ENCODE measurements at places on chromosomes 1 and 21. TPM values are rescaled to one million over a fixed set of nuclear protein-coding genes. Genes with fewer than 3 reads are reported as not detected.

- DNase-seq = no peak
These were observed 31.0 kb upstream of the MTMR11 start for GRCh38 chr1:149967646-149968045.

DNA sequence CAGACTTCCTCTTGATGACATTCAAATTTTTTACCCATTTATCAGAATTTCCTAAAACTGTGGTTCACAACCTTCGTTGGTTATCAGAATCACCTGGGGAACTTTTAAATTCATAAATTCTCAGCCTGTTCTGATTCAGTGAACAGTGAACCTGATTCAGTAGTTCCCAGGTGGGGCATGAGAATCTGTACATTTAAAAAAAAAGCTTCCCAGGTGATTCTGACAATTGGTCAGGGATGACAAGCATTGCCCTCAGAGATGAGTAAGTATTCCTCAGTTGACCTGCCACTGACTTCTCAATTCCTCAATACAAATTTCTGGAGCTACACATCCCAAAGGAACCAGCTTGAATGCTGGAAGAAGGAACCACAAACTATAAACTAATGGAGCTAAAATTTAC is 23.5 kb upstream of the CR2 start:
- DNase-seq = no peak

- DNase-seq = no peak
These were observed 206.5 kb downstream of the NRIP1 start for GRCh38 chr21:14858311-14858710.

- DNase-seq = no peak
These were observed 200.8 kb upstream of the ST6GALNAC5 start for GRCh38 chr1:76666499-76666898.

DNA sequence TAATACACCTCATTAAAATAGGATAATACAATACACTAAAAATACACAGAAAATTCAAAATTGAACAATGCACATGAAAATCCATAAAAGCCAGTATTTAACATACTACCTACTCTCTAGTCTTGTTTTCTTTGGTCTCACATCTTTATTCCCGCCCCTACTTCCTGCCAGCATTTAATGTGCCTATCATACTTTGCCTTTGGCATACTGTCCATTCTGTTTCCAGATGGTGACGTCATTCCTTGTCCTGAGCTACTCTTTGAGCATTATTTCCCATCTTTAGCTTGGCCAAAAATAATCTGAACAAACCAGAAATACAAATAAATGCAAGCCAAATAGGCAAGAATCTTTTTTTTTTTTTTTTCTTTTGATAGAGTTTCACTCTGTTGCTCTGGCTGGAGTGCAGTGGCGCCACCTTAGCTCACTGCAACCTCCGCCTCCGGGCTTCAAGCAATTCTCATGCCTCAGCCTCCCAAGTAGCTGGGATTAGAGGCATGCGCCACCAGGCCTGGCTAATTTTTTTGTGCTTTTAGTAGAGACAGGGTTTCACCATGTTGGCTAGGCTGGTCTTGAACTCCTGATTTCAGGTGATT is 4.4 kb downstream of the HFM1 start:
- no peak for DNase-seq

GRCh38 chr1:197914510-197914909 is 2.7 kb upstream of the LHX9 start:
- DNase-seq = no peak

DNA sequence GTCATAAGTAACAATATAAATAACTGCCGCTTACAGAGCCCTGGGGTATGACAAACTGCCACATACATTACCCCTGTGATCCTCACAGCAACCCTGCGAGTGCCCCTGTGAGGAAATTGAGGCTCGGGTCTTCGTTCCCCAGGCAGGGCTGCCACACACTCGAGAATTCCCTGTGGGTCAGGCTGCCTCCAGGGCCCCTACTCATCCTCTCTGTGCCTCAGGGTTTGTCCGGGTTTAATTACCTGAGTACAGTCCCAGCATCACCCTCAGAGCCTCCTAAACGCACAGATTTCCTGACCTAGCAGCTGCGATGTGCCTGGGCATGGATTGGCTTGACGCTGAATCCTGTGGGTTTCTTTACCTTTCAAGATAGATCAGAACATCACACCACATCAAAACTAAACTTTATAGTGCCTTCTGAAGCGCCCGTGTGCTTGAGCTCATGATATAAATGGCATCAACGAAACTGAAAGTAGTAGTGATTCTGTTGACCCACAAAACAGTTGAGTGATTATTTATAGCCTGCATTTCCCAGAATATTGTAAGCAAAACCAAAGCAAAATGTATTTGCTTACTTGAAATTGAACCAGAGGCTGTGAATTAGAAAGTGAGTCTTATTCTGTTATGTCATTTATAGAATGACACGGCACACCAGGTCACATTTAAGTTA is 14.0 kb downstream of the SLC37A1 start:
- DNase-seq = no peak

- peak; percentile 61 for DNase-seq
These were observed 119.5 kb downstream of the EPHB2 start for GRCh38 chr1:22830041-22830566.

GRCh38 chr1:158391099-158391498 is 8.2 kb downstream of the OR10T2 start:
- no peak for DNase-seq

DNA sequence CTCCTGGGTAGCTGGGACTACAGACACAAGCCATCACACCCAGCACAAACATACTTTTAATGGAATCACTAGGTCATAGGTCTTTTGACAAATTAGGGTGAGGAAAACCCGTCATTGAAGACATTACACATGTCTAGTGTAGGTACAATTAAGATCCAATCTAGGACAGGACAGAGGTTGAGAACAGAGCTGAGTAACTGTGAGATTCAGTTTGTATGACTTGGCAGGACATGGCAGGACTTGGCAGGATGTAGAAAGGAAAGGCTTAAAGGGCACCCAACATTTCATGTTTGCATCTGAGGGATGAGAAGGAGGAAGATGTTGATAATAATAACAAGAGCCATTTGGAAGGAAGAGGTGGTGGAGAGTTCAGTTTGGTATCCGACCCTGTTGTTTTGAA is 483.8 kb downstream of the PCP4 start:
- DNase-seq = no peak

Gene GSTM2
- total RNA-seq = 104 TPM

Gene LCE3C
- total RNA-seq = not detected

Gene CD34
- total RNA-seq = 40.9 TPM

Gene MIXL1
- total RNA-seq = 0.52 TPM

Gene DMRTB1
- not detected for total RNA-seq

Gene DCST1
- total RNA-seq = not detected

Gene GRIK1
- total RNA-seq = 0.49 TPM

Measured in ureter (tissue), 1 donor.